Stimulated activated naive B cell treated with anti-CD40 and anti-IgM and Interleukin-4, amounts not matched to agents 10 μg/mL and 1 μg/mL and 100 μg/mL, for 72 hours (primary cell): ENCODE measurements at places on chromosomes 7 and 10.

GRCh38 chr10:1354809-1355710 is 298.9 kb downstream of the WDR37 start:
- no peak for DNase-seq

DNA sequence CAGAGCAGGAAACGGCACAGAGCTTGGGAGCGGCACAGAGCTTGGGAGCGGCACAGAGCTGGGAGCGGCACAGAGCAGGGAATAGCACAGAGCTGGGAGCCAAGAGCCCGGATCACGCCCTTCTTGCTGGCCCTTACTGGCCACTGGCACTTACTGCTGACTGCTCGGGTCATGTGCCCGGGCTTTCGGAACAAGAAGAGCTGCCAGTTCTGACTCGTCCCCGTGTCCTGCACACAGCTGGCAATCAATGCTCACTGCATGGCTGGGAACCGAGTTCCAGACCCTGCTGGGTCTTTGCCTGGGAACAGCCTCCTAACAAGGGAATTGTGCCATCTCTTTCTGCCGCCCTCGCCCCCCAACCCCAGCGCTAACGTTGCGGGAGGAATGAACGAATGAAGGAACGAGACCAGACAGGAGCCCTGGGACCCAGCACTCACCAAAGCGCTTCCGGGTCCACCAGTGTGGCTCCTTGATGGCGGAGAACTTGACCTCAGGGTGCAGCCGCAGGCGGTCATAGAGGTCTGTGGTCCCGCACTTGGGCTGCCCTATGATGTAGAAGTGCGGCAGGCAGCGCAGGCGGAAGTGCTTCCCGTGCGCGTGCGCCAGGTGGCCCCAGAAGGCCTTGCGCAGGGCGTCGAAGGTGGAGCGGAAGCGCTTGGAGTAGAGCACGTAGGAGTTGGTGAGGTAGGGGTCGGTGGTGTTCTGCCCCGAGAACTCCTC is 49.1 kb downstream of the CHST15 start:
- no peak for DNase-seq

- DNase-seq, result no peak
These were observed 587.0 kb downstream of the PARD3 start for GRCh38 chr10:34228066-34228465.

- DNase-seq, result no peak
These were observed 95.8 kb upstream of the COL1A2 start for GRCh38 chr7:94298943-94299342.

DNA sequence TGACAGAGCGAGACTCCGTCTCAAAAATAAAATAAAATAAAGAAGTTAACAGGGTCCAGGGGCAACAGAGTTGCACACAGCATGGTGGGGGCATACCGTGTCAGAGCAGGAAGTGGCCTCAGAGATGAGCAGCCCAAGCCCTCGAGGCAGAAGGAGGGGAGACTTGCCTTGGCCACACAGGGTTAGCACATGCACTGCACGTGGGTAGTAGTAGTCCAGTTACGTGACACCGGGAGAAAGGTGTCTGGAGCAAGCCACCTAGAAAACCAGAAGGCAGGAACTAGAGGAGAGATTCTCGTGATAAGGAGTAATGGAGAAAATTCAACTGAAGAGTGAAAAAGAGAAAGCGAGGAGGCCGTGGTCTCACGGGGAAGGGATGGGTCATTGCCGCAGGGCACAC is 9.8 kb upstream of the DENND2A start:
- DNase-seq, result no peak

GRCh38 chr10:27072436-27073114 is 27.7 kb downstream of the ANKRD26 start:
- no peak for DNase-seq

DNA sequence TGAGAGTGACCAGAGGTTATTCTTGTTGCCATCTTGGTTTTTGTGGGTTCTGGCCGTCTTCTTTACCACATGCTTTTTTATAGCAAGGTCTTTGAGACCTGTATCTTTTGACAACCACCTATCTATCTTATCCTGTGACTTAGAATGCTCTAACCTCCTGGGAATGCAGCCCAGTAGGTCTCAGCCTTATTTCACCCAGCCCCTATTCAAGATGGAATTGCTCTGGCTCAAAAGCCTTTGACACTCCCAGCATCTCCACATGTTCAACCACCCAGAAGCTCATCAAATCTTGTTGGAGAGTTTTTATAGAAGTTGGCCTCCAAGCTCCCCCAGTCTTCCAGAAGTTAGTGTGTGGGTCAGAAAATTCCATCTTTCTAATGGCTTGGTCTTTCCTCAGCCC is 464.3 kb upstream of the NRP1 start:
- no peak for DNase-seq

- DNase-seq, result no peak
These were observed 182.1 kb downstream of the FAM107B start for GRCh38 chr10:14592566-14592965.

DNA sequence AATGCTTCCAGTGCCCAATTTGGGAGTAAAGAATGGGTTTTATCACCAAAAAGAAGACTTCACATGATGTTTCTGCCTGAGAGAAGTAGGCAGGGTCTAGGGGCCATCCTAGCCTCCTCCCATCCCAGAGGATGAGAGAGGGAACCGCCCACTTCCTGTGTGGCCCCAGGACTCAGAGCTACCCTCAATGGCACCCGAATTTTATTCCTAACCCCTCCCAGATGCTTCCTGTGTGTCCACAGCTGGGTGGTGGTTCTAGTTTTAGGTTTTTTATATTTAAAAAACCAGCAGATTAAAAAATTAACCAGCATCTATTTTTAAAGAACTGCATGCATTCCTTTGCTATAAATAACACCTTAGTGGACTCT is 583.5 kb downstream of the PTPRN2 start:
- DNase-seq, result no peak

DNA sequence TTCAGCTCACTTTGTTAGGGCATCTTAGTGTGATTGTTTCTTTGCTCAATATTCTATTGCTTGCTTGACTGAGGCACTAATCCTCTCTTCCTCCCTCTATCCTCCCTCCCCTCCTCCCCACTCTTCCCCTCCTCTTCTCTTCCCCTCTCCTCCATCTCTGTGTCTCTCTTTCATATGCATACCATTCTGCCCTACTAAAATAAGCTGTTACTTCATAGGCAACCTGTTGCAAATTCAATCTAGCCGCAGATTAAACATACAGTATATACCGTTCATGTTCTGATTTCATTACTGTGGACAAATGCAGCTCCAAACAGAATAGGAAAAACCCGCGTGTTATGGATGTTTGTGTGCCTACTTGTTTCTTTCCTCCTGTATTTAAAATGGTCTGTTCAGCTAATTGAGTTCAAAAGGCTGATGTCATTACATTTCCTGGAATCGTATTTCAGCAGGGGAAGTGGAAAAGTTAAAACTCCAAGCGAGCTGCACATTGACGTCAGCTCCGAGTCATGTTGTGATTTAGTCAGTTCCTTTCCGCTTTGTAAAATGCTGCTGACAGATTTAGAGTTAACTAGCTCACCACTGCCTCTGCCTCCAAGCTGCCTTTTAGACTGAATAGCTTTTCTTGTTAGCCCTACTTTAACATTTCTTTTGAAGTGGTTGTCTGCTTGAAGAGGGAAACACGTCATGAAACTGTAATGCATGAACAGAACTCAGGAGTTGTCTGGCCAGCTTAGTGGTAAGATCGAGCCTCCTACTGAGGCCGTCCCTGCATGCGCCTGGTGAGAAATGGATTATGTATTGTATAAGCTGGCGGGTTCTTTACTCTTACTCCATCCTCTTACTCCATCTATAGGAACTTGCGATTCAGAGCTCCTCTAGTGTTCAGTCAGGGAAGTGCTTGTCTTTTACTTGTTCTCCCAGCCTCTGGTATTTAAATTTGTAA is 69.0 kb downstream of the CREM start:
- peak; percentile 84 for DNase-seq

DNA sequence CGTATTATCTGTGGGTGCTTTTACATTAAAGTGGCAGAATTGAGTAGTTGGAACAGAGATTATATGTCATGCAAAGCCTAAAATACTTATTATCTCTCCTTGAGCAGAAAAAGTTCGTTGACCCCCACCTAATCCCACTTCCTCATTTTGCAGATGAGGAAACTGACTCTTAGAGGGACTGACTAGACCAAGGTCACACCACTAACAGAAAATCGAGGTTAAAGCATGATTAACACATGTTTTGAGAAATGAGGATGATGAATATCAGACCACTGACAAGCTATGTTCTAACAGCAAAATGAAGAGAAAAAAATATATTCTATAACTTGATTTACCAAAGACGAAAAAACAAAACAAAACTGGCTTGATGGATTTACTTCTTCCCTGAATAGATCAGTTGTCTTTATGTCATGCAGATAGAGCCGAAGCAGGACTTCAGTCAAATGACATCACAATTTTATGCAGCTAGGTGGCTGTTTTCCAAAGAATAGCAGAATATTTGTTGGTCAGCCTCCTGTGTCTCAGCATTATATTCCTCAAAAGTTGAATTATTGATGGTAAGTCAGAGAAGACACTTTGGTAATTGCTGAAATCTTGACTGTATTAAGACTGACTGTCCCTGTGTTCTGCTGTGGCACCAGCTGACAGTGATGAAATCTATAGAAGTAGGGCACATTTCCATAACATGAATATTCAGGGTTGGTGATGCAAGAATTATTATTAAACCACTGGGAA is 24.2 kb upstream of the SMIM30 start:
- no peak for DNase-seq
